Fibroblast of skin of right quadriceps (primary cell): ENCODE measurements at places on chromosomes 4 and X.

GRCh38 chr4:7620086-7620813 is 185.5 kb upstream of the PSAPL1 start:
- no peak for DNase-seq

DNA sequence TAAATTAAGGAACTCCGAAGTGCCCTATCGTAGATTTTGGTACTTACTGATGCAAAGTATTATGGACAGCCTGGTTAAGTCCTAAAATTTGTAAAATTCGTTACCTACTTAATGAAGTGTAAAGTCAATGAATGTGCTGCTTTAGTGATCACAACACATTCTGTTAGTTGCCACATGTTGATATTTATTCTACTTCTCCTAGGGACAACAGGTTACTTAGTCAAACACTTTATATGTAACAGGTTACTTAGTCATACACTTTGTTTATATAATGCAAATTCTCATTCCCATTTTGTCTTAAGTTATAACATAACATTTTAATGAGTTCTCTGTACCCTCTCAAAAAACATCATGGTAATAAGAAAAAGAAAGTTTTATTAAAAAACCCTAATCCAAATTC is 643.0 kb upstream of the FTHL17 start:
- DNase-seq, result no peak

GRCh38 chrX:8673201-8673600 is 58.7 kb downstream of the ANOS1 start:
- DNase-seq, result no peak

- DNase-seq, result no peak
Measured at GRCh38 chr4:57131849-57132742, 21.9 kb upstream of the IGFBP7 start.

GRCh38 chr4:78437608-78438088 is 113.9 kb upstream of the ANXA3 start:
- DNase-seq, result peak; percentile 4

DNA sequence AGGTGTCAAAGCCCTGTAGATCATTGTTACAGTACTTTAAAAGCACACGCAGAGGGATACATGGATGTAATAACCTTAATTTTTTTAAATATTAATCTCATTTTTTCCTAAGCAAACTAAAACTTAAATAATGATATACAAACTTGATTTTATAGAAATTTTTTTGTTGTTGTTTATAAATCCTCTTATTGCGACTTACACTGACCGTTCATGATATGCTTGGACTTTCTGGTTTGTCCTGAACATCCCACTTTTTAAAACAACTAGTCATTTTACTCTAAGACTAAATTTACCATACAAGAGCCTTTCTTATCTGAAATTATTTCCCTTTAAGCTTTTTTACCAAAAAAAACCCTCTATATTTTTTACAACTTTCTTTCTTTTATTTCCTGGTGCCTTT is 2106.0 kb downstream of the PCDH7 start:
- DNase-seq, result no peak

DNA sequence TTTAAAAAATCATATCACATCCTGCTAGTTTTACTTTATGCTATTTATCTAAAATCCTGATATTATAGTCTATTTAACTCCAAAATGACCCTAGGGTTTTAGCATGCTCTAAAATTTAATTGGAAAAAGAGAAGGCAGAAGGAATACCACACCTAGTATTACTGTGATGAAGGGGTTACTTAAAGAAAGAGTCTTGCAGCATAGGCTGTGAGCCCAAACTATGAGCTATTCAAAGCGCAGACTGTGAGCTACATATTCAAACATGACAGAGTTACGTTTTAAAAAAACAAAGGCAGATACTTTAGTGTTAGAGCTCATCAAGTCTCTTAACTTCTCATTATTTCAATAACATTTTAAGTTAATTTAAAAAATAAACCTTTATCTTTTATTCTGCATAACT is 247.7 kb upstream of the ETNPPL start:
- no peak for DNase-seq

- DNase-seq, result no peak
Measured at GRCh38 chrX:120732461-120732860, 102.6 kb upstream of the C1GALT1C1 start.

GRCh38 chr4:33722254-33722653 is 2522.1 kb downstream of the ARAP2 start:
- DNase-seq, result peak; percentile 60
